Peyer's patch (tissue), 4 donors: ENCODE measurements at places on chromosomes 11 and 22. TPM values are rescaled to one million over a fixed set of nuclear protein-coding genes. Genes with fewer than 3 reads are reported as not detected.
A peak's percentile ranks its signal among the peaks of the same experiment; 100 is the strongest.

KRTAP5-9 gene
- total RNA-seq, result 2.0 TPM

ABCC8 gene
- 15.4 TPM for total RNA-seq

DNA sequence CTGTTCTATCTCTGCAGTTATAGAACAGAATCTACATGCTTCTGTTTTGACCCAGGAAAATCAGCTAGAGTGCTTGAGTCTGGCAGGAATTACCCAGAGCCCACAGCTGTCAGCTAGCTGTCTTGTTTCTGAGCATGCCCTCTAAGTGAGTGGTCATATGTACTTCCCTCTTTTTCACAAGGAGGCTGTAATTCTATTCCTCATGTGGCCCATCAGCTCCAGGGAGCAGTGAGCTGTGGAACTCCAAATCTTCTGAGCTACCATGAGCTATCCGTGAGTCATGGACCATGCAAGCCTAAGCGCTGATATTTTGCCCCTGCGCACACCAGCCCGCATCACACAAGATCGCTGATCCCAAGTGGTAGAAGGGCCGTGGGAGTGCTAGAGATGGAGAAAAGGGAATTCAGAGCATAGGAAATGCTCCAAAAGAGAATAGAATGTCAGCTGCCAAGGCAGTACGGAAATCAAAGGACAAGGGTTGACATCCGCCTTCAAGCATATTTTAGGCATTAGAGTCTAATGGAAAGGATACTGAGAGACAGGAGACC is 5.4 kb downstream of the FJX1 start:
- no peak for DNase-seq

PANX3 gene
- total RNA-seq, result not detected

DNA sequence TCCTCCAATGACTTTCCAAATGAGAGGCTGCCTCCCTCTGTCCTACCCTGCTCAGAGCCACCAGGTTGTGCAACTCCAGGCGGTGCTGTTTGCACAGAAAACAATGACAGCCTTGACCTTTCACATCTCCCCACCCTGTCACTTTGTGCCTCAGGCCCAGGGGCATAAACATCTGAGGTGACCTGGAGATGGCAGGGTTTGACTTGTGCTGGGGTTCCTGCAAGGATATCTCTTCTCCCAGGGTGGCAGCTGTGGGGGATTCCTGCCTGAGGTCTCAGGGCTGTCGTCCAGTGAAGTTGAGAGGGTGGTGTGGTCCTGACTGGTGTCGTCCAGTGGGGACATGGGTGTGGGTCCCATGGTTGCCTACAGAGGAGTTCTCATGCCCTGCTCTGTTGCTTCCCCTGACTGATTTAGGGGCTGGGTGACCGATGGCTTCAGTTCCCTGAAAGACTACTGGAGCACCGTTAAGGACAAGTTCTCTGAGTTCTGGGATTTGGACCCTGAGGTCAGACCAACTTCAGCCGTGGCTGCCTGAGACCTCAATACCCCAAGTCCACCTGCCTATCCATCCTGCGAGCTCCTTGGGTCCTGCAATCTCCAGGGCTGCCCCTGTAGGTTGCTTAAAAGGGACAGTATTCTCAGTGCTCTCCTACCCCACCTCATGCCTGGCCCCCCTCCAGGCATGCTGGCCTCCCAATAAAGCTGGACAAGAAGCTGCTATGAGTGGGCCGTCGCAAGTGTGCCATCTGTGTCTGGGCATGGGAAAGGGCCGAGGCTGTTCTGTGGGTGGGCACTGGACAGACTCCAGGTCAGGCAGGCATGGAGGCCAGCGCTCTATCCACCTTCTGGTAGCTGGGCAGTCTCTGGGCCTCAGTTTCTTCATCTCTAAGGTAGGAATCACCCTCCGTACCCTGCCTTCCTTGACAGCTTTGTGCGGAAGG is 2.9 kb downstream of the APOC3 start:
- DNase-seq, result no peak

DNA sequence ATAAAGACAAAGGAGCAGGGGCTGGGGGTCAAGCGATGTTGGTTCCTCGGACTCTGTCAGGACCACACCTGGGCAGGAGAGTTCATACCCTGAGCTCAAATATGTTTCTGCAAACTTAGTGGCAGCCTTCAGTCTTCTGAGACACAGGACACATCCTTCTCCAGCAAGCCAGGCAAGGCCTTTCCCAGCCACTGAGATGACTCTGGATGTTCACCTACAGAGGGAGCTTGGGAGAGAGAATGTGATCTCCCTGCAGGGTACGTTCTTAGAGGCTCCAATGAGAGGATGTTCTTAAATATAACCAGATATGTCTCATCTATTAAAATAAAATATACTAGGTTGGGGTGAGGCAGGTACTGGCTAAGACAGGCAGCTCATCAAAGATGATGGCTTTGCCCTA is 461.5 kb downstream of the OPCML start:
- DNase-seq, result no peak

- no peak for DNase-seq
Measured at GRCh38 chr22:47366026-47366767, 603.7 kb downstream of the TBC1D22A start.

- DNase-seq, result no peak
Measured at GRCh38 chr11:6350043-6350442, 29.7 kb upstream of the CAVIN3 start.

- DNase-seq, result no peak
Measured at GRCh38 chr22:19518635-19519034, 5.6 kb downstream of the CLDN5 start.

- DNase-seq, result peak; percentile 80
Measured at GRCh38 chr22:47043835-47044721, 281.6 kb downstream of the TBC1D22A start.

DNA sequence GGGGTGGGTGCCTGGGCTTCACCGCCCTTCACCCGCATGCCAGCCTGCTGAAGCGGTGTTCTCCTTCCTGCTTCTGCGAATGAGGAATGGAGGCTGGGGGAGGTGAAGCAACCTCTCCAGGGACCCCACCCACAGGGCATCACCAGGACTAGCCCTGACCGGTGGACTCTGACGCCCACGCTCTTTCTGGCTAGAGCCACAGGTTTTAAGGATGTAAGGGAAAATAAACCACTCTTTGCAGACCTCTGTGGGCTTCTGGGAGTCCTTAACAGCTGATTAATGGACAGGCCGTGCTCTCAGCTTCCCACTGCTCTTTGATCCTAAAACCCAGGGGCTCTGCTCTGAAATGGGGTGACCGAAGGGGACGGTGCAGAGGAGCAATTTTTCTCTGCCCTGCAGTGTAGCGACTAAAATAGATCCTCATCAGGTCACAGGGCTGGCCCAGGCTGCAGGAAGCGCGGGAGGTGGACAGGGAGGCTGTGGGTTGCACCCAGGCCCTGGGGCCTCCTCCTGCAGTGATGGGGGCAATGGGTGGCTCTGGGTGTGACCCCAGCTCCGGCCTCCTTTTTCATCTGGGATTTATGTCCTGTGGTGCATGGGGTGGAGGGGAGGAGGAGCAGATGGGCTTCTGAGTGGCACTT is 127.4 kb downstream of the CACNA1I start:
- DNase-seq, result no peak

DNA sequence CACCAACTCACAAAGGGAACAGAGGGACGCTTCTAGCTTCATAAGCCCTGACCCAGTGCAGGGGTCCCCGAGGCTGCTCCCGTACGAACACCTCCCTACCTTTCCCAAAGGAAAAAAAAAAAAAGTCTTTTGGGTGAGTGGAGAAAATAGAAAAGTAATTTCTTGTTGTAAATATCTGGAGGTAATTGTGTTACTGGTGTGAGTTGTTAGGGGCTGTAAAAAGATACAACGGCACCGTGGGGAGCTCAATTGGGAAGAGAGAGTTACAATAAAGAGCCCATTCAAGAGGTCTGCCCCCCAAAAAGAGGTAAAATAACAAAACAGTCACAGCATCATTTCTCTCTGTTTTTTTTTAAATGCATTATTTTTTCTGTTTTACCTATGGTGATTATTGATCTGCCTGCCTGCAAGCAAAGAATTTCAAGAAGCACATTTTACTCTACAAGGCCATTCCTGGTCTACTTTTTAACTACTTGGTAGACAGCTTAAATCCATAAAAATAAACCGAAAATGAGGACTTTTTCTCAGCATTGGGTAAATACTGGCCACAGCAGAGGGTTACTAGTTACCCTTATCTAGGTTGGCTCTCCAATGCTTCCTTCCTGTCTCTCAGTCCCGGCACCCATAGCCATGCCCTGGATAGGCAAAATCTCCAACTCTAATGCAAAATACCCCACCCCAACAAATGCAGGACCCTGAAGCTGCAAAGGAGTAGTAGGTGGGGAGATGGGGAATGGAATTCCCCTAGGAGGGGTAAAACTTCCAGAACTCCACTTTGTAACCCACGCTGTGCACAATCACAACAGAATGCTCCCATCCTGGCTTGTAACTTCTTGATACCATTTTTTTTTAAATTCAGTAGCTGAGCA is 3.1 kb downstream of the PAX6 start:
- DNase-seq, result no peak

OR56A1 gene
- not detected for total RNA-seq

GRCh38 chr22:47323518-47323917 is 561.1 kb downstream of the TBC1D22A start:
- DNase-seq, result no peak

- no peak for DNase-seq
Measured at GRCh38 chr22:27679176-27679575, 122.4 kb downstream of the MN1 start.

TRIM66 gene
- 34.2 TPM for total RNA-seq

PLEKHB1 gene
- total RNA-seq, result 10.3 TPM

- DNase-seq, result no peak
Measured at GRCh38 chr11:34488855-34489557, 24.6 kb downstream of the ELF5 start.

GRCh38 chr22:30253205-30253852 is 6.8 kb upstream of the LIF start:
- peak; percentile 76 for DNase-seq

C22orf15 gene
- not detected for total RNA-seq

DNA sequence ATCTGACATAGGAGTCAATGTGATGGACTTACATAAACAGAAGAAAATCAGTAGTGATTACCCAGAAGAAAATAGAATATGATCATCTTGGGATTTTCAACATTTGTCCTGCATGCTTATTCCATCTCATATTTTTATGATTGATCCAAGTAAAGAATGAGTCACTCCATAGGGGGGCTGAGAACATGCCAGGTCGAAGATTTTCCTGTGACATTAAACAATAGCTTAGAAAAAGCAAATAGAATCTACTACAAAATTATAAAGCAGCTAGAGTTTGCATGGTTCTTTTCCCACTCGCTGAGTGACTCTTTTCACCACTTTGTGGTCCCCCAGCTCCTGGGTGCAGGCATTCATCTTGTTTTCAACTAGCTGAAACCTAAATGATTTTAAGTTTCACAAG is 56.3 kb downstream of the DDI1 start:
- no peak for DNase-seq

DNA sequence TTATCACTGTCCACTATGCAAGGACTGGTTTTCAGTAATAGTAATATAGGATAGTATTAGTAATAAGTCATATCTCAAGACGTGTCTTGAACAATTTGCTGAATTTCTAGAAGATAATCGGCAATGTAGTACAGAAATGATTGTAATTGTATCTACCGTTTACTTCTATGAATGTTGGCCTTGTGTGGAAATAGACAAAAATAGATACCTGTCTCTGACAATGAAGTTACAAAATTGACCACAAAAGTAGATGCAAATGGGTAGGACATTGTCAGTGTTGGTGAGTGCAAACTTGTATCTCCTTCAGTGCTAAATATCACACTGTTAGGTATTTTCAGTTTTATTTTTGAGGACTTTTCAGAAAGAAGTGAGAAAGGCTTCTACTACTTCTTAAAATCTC is 43.1 kb downstream of the SVIP start:
- DNase-seq, result no peak

CSRP3 gene
- not detected for total RNA-seq

DNA sequence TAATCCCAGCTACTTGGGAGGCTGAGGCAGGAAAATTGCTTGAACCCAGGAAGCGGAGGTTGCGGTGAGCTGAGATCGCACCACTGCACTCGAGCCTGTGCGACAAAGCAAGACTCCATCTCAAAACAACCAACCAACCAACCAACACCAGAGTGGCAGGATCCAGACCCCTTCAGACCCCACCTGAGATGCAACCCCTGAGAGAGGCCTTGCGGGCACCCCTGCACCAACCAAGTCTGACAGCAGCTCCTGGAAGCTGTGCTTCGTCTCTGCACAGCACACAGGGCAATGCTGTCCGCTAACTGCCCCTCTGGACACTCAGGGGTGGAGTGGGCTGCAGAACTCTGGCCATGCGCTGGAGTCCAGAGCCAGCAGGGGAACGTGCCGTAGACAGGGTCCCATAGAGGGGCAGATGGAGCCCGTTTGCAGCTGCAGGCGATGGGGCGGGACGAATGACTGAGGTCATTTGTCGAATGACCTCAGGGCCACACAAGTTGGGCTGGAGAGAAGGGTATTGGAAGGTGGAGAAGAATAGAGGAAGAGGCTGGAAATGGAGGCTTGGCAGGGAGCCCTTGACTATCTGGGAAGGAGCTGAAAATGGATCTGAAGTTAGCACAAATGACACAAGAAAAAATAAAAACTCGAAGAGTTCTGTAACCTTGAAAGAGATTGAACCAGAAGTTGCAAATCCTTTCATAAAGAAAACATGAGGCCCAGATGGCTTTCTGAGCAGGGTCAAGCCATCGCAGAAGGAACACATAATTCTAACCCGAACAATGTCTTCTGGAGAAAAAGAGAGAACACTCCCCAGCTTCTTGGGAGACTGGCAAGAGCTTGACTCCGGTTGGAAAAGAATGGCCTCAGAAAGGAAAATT is 199.7 kb downstream of the CTTN start:
- no peak for DNase-seq

DNA sequence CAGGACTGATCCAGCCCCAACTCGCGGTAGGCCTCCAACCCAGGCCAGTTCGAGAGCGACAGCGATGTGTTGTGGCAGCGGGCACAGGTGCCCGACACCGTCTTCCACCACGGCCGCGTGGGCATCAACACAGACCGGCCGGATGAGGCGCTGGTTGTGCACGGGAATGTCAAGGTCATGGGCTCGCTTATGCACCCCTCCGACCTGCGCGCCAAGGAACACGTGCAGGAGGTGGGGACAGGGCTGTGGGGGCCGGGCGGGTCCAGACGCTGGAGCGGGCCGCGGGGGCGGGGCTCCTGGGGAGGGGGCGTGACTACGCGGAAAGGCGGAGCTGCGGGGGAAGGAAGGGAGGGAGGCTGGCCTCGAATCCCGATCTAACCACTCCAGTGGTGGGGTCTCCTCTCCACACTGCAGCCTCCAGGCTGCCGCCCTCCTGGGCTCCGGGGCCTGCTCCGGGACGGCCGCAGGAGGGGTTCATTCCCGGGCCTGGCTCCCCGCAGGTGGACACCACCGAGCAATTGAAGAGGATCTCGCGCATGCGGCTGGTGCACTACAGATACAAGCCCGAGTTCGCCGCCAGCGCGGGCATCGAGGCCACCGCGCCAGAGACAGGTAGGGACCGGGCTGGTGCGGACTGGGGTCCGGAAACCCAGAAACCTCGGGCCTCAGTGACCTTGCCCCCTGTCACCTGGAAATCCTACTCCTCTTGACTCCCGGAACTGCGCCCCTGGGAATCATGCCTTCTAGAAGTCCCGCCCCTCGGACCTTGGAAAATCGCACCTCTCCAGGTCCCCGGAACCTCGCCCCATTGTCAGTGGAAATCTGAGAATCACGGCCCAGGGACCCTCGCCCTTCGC is 14.9 kb downstream of the TMEM258 start:
- DNase-seq, result no peak

ME3 gene
- 94.9 TPM for total RNA-seq

- peak; percentile 9 for DNase-seq
Measured at GRCh38 chr22:37276776-37277175, 5.5 kb upstream of the CYTH4 start.
